CD4-positive, alpha-beta T cell (primary cell): ENCODE measurements at places on chromosomes 5 and 9. TPM values are rescaled to one million over a fixed set of nuclear protein-coding genes. Genes with fewer than 3 reads are reported as not detected.

DNA sequence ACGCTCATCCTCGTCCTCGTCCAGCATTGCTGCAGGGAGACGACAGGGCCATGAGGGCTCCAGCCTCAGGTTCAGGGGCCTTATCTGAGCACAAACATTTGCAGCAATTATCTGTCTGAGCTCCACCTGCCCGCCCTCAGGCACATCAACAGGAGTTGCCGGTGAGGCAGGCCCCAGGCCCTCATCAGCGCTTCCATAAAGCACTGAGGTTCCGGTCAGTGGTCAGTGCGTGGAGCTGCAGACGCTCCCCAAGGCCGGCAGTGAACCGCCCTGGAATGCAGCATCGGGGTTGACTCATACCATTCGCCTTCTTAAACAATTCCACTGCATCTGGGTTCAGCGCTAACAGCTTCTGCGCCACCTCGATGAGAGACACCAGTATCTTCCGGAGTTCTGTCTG, 15.2 kb downstream of the UBAC1 start:
- no peak for DNase-seq

GRCh38 chr5:119328753-119329602, 26.8 kb upstream of the TNFAIP8 start:
- no peak for DNase-seq

- no peak for DNase-seq
Observed at GRCh38 chr5:6596388-6596787, 36.5 kb downstream of the NSUN2 start.

DNA sequence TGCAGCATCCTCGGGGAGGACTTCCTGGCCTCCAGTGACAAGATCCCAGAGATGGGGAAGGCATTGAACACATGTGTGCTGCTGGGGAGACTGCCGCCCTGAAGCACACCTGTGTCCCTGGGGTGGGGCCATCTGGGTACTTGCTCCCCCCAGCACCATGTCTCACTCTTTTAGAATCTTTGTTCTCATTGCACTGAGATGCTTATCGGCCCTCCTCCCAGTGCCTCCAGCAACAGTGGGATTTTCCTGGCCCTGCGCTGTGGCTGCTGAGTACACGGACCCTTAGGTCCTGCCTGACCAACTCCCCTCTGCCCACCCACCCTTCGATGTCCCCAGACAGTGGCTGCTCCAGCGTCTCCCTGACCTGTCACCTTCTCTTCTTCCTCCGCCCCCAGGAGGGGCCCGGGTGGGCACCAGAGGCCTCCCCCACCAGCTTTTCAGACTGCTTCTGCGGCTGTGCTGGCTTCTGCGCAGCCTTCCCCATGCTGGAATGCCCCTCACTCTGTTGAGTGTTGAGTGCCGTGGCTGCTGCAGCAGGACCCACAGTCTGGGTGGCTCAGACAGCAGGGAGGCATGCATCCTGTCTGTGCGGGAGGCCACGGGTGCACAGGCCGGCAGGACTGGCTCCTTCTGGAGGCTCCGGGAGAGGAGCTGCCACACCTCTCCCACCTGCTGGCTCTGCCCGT, 145.9 kb upstream of the IRX2 start:
- no peak for DNase-seq

GRCh38 chr5:21164425-21164824, 1176.4 kb upstream of the CDH18 start:
- DNase-seq, result no peak

- no peak for DNase-seq
Observed at GRCh38 chr9:36913393-36914211, 120.5 kb downstream of the PAX5 start.

GRCh38 chr9:127744398-127745110, 9.5 kb upstream of the TOR2A start:
- DNase-seq, result no peak

DNA sequence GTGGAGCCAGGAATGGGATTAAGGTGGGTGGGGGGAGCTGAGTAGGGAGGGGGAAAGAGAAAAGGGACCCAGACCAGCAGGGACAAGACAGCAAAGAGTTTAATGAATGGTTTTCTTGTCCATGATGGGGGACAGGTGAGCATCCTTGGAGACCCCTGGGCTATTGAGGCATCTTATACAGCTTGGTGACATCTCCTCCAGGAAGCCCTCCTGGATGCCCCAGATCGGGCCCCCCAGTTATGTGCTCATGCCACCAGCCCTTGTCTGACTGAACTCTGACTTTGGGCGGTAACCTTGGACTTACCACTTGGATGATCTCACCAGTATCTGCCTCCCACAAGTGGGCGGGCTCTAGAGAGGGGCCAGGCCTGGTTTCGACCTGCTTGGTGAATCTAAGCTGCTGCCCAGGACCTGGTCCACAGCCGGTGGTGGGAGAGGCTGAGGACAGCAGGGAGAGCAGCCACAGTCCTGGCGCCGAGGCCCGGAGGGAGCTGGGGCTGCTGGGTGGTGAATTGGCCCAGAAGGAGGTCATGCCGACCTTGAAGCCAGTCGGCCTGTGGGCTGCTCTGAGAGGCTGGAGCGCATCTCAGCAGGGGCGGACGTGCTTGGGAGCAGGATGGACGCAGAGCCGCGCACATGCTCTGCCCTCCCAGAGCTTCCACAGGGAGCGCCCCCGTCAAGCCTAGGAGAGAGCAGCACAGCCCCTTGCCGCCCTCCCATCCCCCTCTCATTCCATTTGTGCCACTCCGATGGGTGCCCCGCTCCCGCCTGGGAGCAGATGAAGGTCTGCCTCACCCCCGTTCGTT, 36.2 kb downstream of the UNC5A start:
- DNase-seq, result no peak

DNA sequence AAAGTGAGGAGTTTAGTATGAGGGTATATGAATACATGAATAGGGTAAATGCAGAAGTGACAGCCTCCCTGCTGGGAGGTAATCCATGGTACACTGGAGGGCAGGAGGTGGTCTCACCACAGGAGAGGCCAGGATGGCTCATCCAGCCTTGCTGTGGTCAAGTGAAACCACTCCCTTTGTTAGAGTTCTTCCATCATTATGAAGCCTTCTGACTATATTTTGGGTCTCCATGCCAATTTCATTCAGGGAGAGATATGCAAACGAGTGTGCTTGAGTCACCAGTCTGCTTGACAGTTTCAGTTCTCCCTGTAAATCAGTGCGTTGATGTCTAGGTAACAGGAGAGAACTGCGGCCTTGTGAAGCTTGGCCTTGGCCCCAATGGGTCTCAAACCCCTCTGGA, 16.4 kb downstream of the PPP3R2 start:
- no peak for DNase-seq

DNA sequence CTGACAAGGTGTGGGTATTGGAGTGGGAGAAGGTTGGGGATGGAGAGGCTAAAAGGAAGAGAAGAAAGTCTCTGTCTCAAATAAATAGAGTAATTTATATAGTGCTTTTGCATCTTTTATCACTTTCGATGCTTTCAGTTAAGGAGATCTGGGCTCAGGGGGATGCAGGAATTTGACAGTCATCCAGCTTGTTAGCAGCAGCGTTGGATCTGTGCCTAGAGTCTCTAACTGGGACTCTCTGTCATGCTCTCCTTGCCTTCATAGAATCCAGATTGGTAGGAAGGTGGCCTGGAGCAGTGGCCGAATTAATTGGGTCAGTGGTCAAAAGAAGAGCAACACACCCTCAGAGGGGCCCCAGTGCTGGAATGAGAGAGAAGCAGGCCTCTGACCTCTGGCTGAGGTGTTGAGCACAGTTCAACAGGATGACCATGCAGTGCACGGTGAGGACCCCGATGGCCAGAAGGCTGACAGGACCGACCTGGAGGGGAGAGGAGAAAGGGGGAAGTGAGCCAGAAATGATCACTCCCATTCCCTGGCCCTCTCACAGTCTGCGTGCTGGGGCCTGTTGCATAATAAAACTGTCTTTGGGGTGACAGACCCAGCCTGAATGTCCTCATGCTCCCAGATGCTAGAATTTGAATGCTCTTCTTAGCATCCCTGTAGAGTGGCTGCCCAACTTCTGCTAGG, 7.6 kb downstream of the SLC36A3 start:
- no peak for DNase-seq

- DNase-seq, result no peak
Observed at GRCh38 chr9:100309992-100310391, 42.8 kb downstream of the TEX10 start.

DNA sequence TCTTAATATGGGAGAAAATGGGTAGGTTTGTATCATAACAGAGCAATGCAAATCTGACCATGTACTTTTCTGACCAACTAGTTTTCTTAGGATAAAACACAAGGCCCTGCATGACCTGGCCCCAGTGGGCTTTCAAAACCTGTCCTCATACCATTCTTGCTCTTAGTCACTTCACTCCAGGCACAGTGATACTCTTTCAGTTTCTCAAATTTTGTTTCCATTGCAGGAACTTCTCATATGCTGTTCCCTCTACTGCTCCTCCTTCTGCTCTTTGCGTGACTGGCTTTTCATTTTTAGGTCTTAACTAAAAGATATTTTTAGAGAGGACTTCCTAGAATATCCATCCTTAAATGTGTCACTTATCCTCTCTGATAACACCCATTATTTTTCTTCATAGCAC, 112.4 kb downstream of the INIP start:
- DNase-seq, result no peak

GRCh38 chr9:70574151-70574837, 159.8 kb upstream of the KLF9 start:
- DNase-seq, result no peak

- no peak for DNase-seq
Observed at GRCh38 chr5:159034083-159034824, 65.5 kb downstream of the EBF1 start.

ENHO gene
- not detected for total RNA-seq

PCDHGC4 gene
- not detected for total RNA-seq

BARHL1 gene
- total RNA-seq, result not detected

IFNK gene
- not detected for total RNA-seq

IL9 gene
- total RNA-seq, result not detected
